ENCODE measurements at places on chromosomes 5 and 9.

GRCh38 chr5:59099270-59099994, 516.6 kb downstream of the RAB3C start:
- no peak for DNase-seq

GRCh38 chr9:98742325-98743280, 33.9 kb upstream of the GABBR2 start:
- DNase-seq, result no peak

- no peak for DNase-seq
These were observed 114.2 kb downstream of the EBF1 start for GRCh38 chr5:158985492-158985891.

GRCh38 chr9:108834959-108835665, 20.7 kb downstream of the ACTL7B start:
- DNase-seq, result no peak

DNA sequence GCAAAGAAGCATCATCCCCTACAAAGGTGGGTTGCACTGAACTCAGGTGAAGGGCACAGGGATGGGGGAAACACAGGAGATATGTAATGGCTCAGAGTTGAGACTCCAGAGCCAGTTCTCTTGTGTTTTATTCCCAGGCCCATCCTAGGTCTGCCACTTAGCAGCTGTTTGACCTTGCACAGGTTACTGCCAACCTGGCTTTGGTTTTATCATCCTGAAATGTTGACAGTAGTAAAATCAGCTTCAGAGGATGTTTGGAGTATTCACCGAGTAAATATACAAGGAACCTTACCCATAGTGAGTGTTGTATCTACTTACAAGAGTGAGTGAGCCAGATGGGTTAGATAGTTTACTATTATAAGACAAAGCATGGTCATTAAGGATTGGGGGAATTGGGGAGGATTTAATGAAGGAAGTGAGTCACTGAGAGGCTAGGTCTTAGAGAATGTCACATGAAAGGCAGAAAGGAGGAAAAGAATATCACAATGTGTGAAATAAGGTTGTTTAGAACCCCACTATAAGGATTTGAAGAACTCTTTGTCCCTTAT, 141.3 kb downstream of the MAN2A1 start:
- DNase-seq, result no peak

- no peak for DNase-seq
These were observed 27.0 kb upstream of the PRRC2B start for GRCh38 chr9:131366761-131367401.

- no peak for DNase-seq
These were observed 165.7 kb downstream of the SPOCK1 start for GRCh38 chr5:137333475-137333874.

DNA sequence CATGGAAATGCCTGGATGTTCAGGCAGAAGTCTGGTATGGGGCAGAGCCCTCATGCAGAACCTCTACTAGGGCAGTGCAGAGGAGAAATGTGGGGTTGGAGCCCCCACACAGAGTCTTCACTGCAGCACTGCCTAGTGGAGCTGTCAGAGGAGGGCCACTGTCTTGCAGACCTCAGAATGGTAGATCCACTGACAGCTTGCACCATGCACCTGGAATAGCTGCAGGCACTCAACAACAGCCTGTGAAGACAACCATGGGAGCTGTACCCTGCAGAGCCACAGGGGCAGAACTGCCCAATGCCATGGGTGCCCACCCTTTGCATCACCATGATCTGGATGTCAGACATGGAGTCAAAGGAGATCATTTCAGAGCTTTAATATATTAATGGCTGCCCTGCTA, 36.9 kb downstream of the TRIP13 start:
- DNase-seq, result no peak

DNA sequence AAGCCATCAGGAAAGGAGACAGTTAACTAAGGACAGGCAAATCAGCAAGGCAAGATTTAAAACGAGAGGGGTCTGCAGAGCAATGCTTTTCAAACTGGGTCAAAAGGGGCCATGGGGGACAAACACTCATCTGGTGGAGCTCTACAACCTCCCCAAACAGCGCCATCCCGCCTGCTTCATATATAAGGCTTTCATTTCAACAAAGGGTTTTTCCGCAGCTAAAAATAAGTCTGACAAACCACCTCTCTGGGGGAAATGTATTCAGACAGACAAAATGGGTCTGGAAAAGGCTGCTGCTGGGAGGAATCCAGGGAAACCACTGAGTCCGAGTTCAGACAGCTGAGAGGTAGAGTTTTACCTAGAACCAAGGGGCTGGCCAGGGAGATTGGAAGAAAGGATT, 8.3 kb upstream of the SEPTIN8 start:
- no peak for DNase-seq

DNA sequence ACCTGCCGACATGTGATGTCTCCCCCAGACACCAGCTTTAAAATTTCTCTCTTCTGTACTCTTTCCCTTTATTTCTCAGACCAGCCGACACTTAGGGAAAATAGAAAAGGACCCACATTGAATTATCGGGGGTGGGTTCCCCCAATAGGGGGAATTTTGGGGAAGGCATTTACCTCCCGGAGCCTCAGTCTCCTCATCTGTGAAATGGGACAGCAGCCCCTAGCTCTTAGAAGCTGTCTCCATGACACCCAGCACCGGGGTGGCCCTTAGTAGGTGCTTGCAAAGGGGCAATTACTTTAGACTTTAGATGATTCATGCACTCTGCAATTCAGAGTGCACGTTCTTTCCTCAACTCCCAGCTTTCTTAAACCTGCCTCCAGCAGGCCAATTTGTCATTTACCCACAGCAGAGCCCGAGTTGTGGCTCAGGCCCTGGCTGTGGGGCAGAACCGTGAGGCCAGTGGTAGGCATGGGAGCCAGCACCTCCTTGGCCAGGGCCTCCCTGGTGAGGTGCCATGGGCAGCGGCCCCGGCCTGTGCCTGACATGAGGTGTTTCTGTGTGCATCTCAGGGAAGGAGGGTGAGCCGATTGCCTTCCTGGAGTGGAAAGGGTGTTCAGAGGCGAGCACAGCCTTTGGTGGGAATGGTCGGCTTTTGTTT, 51.7 kb downstream of the SH3PXD2B start:
- no peak for DNase-seq

DNA sequence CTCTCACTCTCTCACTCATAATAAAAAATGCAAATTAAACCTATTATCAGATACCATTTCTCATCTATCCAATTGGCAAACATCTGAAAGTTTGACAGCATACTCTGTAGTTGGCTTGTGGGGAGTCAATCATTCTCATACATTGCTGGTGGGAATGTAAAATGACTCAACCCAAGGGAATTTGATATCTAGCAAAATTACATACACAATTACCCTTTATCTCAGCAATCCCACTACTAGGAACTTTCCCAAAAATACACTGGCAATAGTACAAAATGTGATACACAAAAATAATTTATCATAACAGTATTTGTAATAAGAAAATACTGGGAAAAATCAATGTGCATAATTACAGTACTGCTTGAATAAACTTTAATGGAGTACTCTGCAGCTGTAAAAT, 731.3 kb downstream of the DTWD2 start:
- no peak for DNase-seq

- no peak for DNase-seq
These were observed 417.2 kb downstream of the TMEM232 start for GRCh38 chr5:110309222-110309621.

GRCh38 chr5:86864051-86864450, 246.3 kb downstream of the COX7C start:
- no peak for DNase-seq

- no peak for DNase-seq
These were observed 26.0 kb downstream of the EGR1 start for GRCh38 chr5:138491284-138491648.

- no peak for DNase-seq
These were observed 24.2 kb downstream of the PCDHGC5 start for GRCh38 chr5:141512911-141513626.

GRCh38 chr9:11443631-11444030, 830.8 kb upstream of the PTPRD start:
- DNase-seq, result no peak

DNA sequence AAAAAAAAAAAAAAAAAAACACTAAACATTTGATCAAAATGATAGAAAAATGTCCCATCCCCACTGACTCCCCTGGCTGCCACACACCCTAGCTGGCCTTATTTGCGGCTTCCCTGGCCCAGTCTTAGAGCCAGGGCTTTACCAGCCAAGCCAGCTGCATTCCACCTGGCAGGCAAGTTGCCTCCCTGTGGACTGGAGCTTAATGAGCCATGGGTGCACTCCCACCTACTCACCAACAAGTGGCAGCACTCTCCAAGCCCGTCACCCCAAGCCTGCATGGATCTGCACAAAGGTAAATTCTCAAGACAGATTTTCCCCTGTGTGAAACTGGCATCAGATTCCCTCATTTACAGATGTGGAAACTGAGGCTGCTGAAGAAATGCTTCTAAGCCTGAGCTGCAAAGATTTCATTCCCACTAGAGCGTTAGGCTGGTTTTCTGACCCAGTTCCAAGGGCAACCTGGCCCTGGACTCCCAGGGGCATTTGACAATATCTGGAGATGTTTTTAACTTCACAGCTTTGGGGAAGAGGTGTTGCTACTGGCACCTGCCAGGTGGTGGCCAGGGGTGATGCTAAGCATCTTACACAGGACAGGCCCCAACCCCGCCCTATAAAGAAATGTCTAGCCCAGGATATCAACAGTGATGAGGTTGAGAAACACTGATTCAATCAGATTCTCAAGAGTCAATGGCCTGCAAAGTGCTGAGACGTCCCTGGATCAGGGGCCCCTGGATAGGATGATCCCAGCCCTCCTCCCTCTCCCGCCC, 21.9 kb upstream of the VDAC1 start:
- DNase-seq, result no peak

- no peak for DNase-seq
These were observed 315.3 kb upstream of the PTGER4 start for GRCh38 chr5:40364441-40364840.

DNA sequence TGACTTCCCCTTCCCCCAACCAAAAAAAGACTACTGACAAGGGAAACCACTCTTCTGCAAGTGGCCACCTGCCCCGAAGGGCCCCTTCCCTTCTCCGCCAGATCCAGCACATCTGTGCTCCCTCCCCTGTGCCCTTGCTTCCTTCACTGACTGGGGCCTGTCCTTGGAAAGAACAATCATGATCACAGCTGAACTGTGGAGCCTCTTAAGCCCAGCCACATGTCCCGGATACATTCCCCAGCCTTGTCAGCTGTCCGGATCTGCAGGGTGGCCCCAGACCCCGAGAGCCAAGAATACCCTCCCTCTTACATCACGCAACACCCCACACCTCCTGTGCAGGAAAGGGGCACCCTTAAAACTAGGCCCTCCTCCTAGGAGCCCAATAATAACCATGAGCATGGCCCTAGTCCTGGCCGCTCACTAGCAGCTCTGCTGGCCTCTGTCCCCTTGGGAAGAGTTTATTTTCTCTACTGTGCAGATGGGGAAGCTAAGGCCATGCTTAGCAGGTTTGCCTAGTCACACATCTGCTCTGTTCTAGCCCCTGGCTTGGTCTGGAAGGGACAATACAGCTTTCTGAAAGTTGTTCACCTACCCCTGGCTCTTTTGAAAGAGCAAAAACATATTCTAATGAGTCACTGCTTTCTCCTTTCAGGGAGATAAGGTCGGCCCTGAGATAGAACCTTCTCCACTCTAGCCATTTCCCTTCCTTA, 3.8 kb downstream of the SPRY4 start:
- DNase-seq, result no peak

GRCh38 chr5:51377151-51378060, 5.8 kb upstream of the ISL1 start:
- DNase-seq, result no peak

DNA sequence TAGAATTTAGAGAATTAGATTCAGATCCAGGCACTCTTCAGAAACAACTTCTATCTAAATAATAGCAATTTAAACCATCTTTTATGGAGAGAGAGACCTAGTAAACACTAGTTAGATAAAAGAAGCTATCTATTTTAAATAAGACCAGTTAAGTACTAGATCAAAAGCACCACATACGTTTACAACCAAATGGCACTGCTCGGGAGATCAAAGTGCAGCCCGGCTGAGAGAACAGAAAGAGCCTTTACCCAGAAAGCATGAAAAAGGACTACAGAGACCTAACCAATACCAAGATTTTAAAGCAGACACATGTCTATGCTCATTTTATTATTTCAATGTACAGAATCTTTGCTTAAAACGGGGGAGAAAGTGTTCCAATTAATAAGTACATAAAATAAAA, 30.8 kb downstream of the LIX1 start:
- DNase-seq, result no peak

GRCh38 chr9:80698725-80699410, 990.5 kb downstream of the TLE1 start:
- peak; percentile 12 for DNase-seq

DNA sequence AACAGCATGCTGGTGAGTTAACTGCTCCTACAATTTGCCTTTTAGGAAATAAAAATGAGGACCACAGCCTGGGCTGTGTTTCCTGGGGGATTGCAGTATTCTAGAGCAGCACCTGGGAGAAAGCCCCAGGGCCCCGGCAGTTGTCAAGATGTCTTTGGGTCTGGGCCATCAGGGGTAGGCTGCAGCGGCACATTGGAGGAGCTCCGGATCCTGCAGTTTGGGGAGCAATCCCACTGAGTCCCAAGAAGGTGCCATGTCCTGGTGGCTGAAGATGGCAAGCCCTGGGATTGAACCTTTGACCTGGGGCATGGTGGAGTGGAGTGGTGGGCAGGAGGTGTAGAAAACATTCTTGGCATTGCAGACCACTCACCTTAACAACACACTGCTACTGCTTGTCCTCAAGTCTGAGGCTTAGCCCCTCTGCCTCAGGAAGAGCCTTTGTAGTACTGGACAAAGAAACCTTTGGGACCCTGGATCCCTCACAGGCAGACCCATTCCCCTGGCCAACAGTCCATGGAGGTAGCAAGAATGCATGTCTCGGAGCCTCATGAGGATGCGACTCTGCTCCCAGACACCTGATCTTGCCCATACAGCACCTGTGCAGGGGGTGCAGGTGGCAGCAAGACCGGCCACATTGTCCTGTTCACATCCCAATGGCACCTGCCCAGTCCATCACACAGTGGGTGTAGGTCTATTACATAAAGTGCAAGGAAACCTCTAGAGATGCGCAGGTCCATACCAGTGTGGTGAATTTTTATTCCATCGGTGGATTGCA, 159.1 kb upstream of the IRX2 start:
- DNase-seq, result no peak

DNA sequence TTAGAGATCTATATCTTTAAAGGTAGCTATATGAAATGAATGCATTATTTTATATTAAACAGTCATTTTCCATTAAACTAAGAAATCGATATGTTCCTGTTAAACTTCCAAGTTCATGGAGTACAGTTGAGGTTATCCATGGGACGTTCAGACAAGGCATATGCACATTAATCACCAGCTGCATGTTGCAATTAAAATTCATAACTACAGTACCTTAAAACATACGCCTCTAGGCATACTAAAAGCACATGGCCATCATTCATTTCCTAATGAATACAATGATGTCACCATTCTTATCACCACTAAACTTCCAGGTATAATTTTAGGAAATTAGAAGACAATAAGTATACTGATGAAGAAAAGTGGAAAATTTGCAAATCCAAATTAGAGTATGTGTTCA, 174.3 kb downstream of the CDH12 start:
- no peak for DNase-seq

DNA sequence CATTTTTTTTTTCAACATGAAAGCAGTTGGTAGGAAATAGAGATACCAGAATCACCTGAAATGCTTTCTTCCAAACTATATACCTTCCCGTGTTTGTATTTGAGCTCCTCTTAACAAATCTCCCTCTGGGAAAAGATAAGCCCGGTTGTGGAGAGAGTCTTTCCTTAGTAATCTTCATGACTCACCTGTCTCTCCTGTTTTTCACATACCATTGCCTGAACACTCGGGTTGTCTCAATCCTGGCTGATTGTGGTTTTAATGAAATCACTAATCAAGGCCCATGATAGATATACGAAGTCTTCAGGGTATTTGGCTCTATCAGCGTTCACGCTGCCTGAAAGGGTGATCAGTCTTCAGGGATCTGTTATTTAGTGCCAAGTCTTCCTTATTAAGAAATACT, 136.7 kb downstream of the MAN2A1 start:
- no peak for DNase-seq

Measured in smooth muscle cell of the brain vasculature (primary cell).